ENCODE measurements at places on chromosomes 11 and 22.

DNA sequence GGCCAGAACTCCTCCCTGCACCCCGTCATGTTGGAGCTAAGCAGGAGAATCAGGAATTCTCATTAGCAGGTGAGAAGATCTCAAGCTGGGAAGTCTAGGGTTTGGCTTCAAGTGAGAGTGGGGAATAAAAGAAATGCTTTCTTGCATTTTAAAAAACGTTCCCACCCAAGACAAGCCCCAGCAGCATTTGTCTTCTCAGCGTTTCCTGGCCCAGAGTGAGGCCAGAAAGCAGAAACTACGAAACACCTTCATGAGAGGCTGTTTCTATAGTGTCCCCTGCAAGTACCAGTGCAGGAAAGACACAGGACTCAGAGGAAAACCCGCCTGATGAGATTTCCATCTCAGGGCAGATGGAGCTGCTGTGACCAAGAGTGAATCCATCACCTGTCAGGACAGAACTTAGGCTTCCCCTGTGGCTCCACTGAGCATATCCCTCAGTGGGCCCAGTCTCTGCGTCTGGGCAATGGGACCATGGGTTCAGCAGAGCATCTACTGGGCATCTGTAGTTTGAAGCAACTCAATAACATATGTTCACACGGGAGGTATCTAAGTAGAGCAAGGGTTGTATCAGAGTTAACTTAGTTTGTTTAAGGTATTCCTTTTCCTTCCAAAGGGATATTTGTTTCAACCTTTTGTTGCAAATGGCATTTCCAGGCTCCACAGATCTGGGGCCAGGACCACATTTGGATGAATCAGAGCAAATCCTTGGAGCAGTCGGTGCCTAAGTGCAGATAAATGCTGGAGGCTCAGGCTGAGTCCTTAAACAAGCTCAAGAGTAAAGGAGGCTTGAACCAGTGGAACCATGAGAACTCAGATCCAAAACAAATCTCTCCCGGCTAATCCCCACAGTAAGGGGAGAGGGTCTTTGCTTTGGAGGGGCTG lies 548.3 kb downstream of the MIAT start:
- DNase-seq: no peak

DNA sequence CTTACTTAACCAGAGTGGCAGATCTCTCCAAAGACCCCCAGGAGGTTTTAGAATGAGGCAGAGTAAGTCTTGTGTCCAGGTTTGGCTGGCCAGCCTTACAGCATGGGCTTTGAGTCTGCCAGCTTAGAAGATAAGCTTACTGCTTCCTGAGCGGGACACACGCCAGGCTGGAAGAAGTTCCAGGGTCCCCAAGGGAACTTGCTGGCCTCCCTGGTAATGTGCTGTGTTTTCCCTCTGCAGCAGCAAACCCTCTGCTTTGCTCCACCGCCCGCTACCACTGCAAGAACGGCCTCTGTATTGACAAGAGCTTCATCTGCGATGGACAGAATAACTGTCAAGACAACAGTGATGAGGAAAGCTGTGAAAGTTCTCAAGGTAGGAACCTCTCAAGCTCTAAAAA lies 154.2 kb downstream of the LDLRAD3 start:
- no peak for DNase-seq

- DNase-seq: no peak
Measured at GRCh38 chr11:7603031-7603781, 70.1 kb downstream of the CYB5R2 start.

- no peak for DNase-seq
Measured at GRCh38 chr22:20204806-20205205, 54.0 kb upstream of the CCDC188 start.
